Inflammatory macrophage treated with lipopolysaccharide for 4 hours (primary cell): ENCODE measurements at places on chromosomes 5 and 9.

GRCh38 chr9:89352451-89352850 is 34.2 kb downstream of the SECISBP2 start:
- DNase-seq, result peak; percentile 27

DNA sequence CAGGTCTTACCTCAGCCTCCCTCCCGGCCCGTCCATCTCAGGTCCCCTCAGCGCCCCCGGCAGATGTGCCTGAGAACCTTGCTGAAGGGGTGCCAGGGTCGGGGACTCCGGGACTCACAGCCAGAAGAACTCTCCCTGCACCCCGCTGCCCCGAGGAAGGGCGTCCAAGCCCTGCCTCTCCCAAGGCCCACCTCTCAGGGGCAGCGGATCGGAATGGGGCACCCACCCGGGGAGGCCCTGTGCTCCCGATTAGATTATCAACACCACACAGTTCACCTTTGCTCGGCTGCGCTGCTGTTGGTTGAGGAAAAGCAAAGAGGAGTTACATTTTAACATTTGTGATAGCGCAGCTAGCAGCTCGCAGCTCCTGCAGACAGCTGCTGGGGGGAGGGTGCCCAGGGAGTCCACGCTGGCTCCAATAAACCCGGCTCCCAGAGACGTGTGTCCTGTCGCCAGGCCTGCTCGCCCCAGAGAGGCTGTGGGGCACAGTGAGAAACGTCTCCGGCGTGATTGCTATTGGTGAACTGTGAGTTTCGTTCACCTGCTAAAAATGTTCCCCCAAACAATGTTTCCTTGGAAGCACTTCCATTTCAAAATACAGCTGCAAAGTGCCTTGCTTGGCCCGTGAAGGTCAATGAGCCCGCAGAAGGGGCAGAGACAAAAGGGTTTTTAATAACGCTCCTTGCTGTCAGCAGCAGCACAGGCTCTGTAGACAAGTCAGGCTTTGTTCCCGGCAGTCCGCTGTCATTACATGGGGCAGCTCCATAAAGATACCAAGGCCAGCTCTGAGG is 18.6 kb upstream of the SLC6A19 start:
- DNase-seq, result no peak

DNA sequence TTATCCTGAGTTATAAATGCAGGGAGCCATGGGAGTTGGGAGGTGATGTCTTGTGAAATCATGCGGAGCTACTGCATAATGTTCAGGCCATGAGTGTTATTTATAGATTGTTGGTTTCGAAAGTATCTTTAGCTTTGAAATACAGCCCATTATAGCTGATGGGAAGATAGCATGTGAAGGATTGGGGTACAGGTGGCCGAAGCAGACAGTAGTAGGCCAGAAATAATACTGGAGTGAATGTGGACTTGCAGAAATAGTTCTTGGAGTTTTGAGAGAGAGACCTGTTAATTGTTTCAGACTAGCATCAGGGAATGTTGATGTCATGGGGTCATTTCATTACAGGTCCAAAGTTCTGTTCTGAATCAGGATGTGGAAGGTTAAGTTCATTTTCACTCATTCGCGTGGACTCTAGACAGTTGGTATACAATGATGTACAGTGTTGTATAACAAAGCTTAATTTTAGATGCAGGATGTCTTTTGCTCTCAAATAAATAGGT is 3.8 kb downstream of the ATP6V1G1 start:
- peak; percentile 55 for DNase-seq

DNA sequence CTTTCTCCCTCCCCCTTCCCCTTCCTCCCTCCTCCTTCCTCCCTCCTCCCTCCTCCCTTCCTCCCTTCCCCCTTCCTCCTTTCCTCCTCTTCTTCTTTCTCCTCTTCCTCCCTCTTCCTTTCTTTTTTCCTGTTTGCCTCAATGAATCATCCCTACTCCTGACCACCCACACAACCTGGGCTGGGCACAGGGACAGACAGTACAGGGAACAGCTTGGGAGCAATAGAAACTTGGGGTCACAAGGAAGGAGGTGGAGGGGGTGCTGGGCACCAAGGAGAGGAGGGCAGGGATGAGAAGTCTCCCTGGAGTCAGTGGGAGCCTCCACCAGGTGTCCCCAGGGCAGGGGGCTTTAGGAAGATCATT is 5.0 kb downstream of the TTC16 start:
- no peak for DNase-seq

DNA sequence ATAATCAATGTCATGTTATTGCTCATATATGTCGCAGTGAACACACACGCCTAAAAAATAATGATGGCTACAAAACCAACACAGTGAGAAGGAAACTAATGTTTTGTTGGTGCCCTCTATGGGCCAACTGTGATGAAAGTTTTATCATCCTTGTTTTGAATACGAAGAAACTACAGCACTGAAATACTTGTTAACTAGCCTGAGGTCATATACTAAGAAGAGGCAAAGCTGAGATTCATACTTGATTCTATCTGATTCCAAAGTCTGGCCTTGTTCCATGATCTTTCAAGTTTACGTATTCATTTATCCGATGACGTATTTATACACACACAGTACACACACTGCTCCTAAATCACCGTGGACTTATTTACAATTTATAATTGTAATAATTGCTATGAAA is 16.1 kb upstream of the DRD1 start:
- DNase-seq, result no peak

- DNase-seq, result no peak
Measured at GRCh38 chr5:124996023-124996763, 249.8 kb upstream of the ZNF608 start.

- DNase-seq, result no peak
Measured at GRCh38 chr9:111149018-111149759, 110.9 kb upstream of the LPAR1 start.

DNA sequence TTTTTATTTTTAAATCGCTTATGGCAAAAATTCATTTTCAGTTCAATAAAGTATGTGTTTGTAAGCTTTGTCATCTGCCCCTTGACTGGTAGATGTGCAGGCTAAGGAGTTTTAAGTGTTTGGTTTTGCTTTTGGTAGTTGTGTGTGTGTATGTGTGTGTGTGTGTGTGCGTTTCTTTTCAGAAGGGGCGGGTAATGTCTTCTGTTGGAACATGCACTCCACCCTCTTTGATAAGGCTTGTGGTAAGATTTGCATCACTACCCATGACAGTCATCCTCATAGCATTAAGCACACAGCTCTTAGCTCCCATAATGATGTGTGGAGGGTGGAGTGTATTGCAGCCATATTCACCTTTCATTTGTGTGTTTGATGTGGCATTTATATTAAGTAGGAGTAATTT is 92.1 kb upstream of the FSD1L start:
- DNase-seq, result peak; percentile 6
